ENCODE measurements at places on chromosomes 16 and 17.

DNA sequence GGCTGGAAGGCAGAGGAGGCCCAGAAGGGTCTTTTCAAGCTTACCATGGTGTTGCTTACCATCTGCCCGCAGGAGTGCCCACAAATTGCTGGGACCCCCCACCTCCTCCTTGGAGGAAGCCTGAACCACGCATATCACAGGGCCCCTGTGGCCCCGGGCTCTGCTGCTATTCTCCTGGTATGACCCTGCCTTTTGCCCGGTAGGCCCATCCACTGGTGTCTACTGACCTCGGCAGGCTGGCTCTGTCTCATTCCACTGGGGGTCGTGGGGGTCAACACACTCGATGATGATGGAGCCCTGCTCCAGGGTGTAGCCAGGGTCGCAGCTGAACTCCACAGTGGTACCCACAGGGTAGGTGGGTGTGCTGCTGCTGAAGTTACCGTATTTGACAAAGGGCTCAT is 8.2 kb upstream of the PHF12 start:
- DNase-seq, result no peak

DNA sequence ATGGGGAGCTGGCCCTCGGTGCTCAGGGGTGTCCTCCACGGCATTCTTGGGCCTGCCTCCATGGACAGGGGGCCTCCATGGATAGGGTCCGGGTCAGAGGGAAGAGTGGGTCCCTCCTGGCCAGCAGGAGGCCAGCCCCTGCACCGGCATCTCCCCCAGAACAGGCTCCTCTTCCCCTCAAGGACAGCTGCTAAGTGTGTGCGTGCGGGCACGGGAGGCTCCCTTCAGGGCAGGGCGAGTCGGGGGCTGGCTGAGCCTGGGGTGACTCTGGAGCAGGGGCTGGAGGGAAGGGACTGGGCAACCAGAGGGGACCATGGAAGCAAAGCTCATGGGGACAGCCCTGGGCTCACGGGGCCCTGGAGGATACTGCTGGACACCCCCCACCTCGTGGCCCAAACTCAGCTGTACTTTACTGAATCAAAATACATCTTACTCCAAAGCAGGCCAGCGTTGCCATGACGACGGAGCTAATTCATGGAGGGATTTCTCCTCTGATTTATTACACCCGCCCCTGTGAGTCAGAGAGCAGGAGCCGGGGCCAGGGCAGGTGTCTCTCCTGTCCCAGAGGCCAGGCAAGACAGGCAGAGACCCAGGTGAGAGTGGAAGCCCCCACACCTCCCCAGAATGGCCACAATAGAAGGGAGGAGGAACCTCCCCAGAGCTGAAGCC is 2.1 kb downstream of the CASKIN1 start:
- no peak for DNase-seq

- no peak for DNase-seq
These were observed at the start of gene MXRA7 for GRCh38 chr17:76710863-76711611. Gene MXRA7, minus strand, starts transcription at chr17:76710965. Its CDS starts 19 bp downstream, at chr17:76710946.

- DNase-seq, result no peak
These were observed 9.0 kb upstream of the WSB1 start for GRCh38 chr17:27284811-27285415.

DNA sequence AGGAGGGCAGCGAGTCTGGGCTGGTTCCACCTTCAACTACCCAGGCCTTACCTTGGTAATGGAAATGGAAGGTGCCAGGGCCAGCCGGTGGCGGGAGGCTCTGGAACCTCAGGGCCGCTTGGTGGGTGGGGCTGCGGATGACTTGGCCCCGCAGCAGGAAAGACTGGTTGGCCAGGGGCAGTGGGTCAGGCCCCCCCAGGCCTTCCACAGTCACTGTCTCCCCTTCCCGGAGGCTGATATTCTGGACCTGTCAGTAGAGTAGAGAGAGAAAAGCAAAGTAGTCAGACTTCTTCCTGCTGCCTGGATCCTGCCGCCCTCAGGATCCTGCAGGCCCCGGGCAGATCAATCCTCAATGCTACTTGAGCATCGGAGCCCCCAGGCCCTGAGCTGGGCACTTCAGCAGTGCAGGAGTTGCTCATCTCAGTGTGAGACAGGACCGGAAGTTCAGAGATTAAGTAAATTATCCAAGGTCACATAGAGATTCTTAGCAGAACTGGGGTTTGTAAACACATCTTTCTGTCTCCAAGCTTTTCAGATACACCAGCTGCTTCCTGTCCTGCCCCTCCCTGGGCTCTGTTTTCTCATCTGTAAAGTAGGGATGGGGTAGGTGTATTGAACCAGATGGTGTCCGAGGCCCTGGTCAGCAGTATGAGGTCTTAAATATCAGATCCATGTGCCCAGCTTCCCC is 18.5 kb upstream of the PHF12 start:
- DNase-seq, result no peak

GRCh38 chr17:21218101-21218500 is 4.1 kb upstream of the TMEM11 start:
- DNase-seq, result no peak

DNA sequence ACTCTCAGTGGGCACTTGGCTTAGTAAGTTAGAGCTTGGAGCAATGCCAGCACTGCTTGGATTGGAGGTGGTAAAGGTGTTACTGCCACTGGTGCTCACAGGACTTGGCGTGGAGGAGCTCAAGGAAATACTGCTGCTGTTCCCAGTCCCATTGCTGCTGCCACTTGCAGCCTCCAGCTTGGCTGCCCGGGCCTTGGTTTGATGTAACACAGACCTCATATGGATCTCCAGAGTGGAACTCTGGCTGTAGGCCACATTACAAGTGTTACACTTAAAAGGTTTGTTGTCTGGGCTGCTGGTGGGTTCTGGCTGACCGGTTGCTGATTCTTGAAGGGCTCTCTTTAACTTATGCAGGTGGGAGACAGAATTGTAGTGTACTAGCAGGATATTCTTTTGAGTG is 250.3 kb downstream of the ZFHX3 start:
- no peak for DNase-seq
